Activated CD8-positive, alpha-beta T cell treated with anti-CD3 and anti-CD28 coated beads, Interleukin-2, amount 10 ng/mL, durations not matched to agents 7 days and 5 days (primary cell): ENCODE measurements at places on chromosomes 5 and 9. TPM values are rescaled to one million over a fixed set of nuclear protein-coding genes. Genes with fewer than 3 reads are reported as not detected.

Gene NR5A1
- total RNA-seq = not detected

Gene SNCB
- not detected for total RNA-seq

Gene PITX1
- total RNA-seq = not detected

Gene WDR31
- total RNA-seq = 0.47 TPM

Gene HAPLN1
- not detected for total RNA-seq

Gene SLC45A2
- total RNA-seq = 0.34 TPM

Gene DBH
- not detected for total RNA-seq

Gene PAX5
- total RNA-seq = 0.45 TPM

GRCh38 chr9:36470643-36471290 lies 70.7 kb upstream of the RNF38 start:
- peak overlapping the region; percentile 92 for H3K27ac ChIP-seq
- H3K36me3 ChIP-seq = peaks cover 9% of the 10 kb centered on the region
- no peaks in the 10 kb centered on the region for H3K27me3 ChIP-seq
- peak overlapping the region; percentile 79 for H3K4me3 ChIP-seq
- DNase-seq = peak; percentile 80

DNA sequence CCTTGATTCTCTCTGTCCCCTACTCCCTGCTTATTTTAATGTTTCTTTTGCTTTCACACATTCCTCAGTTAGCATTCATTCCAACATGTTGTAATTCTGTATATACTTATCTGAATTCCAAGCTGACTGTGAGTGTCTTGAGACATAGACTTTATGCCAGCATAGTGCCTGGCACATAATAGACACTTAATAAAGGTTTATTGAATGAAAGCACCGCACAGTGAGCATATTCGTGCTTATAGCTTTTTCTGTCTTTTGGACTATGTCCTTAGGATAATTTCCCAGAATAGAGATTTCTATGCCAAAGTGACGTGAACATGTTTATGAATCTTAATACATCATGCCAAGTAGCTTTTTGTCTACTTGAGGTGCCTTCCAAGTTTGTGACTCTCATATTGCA lies 174.6 kb downstream of the CD180 start:
- no peaks in the 10 kb centered on the region for H3K27me3 ChIP-seq
- no peak overlapping the region for H3K27ac ChIP-seq
- H3K4me3 ChIP-seq = no peak overlapping the region
- no peak for DNase-seq
- H3K4me1 ChIP-seq = no peaks in the 10 kb centered on the region
- H3K36me3 ChIP-seq = no peaks in the 10 kb centered on the region

DNA sequence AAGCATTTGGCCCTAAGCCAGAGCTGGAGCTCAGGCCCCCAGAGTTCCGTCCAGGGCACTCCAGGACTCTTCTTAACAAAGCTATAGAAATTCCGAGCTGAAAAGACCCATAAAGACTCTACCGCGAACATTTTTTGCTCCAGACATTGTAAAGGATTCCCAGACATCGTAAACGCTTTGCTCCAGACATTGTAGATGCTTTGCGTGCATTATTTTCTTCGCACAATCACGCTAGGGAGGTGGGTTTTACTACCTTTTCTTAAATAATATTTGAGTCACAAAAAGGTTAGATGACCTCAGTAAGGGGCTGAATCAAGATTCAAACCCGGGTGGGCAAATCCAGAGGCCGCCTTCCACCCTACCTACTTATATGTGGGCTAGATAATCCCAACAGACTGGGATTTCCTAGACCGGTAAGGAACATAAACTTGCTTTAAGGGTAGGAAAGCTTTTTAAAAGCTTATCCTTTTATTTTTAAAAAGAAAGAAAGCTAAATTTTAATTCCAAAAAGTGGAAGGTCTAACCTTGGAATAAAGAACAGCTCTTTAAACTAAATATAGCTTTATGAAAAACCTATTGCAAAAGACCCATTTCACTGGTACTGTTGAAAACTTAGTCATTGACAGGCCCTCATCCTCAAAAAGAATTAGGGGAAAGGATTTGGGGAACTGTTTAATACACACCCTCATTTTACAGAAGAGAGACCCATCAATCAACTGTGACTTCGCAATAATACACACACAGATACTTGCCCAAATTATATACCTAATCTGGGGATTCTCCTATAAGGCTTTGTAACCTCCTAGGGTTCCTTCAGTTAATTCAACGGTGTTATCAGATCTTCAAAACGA lies 822 bp upstream of the TNIP1 start:
- peaks cover 80% of the 10 kb centered on the region for H3K4me1 ChIP-seq
- peak overlapping the region; percentile 85 for H3K4me3 ChIP-seq
- peaks cover 32% of the 10 kb centered on the region for H3K36me3 ChIP-seq
- DNase-seq = no peak

DNA sequence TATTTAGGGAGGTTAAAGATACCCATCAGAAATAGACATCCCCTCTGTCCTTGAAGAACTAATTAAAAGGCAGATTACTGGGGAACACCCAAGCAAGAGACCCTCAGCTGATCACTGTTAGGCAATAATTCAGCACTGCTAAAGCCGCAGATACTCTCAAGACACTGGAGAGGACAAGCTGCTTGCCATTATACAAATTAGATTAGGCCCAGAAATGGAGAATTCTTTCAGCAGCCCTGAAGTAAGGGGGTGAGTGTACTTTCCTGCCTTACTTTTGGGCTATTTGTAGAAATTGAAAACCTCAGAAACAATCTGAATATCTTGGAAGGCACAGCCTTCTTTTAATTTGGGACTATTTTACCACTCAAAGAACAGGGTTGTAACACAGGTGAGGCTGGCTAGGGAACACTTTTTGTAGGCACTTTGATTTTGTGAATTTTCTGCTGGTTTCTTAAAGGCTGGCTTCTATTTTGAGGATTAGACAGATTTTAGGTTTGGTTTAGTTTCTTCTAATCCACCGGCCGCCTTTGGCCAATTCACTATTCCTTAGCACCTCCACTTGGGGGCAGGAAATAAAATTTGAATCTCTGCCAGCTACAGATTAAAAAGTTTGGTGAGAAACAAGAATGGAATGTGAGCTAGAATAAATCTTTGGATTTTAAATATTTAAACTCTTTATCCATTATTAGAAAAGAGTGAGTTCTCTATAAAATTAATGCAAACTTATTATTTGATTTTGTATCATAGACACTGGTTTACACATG lies 106.0 kb downstream of the SMARCA2 start:
- H3K27ac ChIP-seq = no peak overlapping the region
- DNase-seq = no peak
- H3K36me3 ChIP-seq = peaks cover 78% of the 10 kb centered on the region
- H3K27me3 ChIP-seq = no peaks in the 10 kb centered on the region
- H3K4me1 ChIP-seq = peaks cover 20% of the 10 kb centered on the region

GRCh38 chr9:135048046-135048757 lies 39.3 kb upstream of the OLFM1 start:
- H3K27me3 ChIP-seq = no peaks in the 10 kb centered on the region
- no peak overlapping the region for H3K27ac ChIP-seq
- H3K4me1 ChIP-seq = peaks cover 5% of the 10 kb centered on the region
- no peak for DNase-seq

GRCh38 chr5:119058979-119059529 lies 11.8 kb upstream of the DMXL1 start:
- H3K4me1 ChIP-seq = peaks cover 8% of the 10 kb centered on the region
- no peak overlapping the region for H3K27ac ChIP-seq
- DNase-seq = no peak
- no peaks in the 10 kb centered on the region for H3K27me3 ChIP-seq
- no peak overlapping the region for H3K4me3 ChIP-seq

DNA sequence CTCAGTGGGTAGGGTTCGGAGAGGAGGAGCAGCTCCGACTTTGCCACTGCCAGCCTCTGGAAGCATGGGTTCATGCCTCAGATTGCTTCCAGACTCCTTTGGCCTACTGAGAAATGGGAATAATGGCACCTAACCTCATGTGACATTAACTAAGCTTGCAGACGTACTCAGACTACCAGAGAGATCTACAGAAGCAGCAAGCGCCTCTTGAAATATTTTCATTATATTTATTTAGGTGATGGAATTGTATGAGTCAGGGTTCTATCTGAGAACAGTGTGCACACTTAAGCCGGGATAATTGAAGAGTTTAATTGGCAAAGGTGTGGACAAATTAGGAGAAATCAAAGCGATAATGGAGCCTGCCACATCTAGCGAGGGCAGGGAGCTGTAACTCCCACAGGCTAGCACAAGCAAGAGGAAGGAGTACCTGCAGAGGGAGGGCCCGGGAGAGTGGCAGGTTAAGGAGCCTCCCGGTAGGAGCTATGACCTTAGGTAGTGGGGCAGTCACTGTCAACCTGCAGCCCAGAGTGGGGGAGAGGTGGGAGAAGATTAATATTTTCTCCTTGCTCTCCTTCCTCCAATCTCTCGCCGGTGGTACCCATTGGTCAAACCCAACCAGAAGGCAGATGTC lies 12.2 kb upstream of the PDZD2 start:
- H3K4me3 ChIP-seq = no peak overlapping the region
- no peak overlapping the region for H3K27ac ChIP-seq
- no peaks in the 10 kb centered on the region for H3K4me1 ChIP-seq
- no peaks in the 10 kb centered on the region for H3K36me3 ChIP-seq
- no peak for DNase-seq
- H3K27me3 ChIP-seq = no peaks in the 10 kb centered on the region

- H3K36me3 ChIP-seq = no peaks in the 10 kb centered on the region
- H3K27ac ChIP-seq = no peak overlapping the region
- H3K4me1 ChIP-seq = peaks cover 18% of the 10 kb centered on the region
- no peak overlapping the region for H3K4me3 ChIP-seq
These were observed 140.8 kb upstream of the OTULINL start for GRCh38 chr5:14440582-14441431.

DNA sequence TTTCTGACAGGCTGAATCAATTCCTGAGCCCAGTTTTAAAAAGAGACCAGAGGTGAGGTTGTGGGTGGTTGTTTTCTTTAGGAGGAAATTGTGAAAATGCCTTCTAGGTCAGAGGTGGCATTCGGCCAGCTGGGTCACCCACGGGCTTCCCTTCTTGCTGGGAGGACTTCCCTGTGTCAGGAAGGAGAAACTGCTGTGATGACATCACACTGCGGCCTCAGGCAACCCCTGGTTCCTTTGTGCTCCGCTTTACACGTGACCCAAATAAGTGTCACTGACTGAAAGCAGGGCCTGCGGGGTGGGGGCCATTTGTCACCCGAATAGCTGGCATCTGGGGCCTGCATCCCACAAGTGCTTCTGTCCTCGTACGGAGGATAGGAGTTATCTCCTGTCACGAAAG lies 39.7 kb downstream of the FABP6 start:
- H3K36me3 ChIP-seq = no peaks in the 10 kb centered on the region
- no peaks in the 10 kb centered on the region for H3K27me3 ChIP-seq
- H3K4me1 ChIP-seq = peaks cover 7% of the 10 kb centered on the region
- no peak overlapping the region for H3K27ac ChIP-seq
- no peak for DNase-seq
- no peak overlapping the region for H3K4me3 ChIP-seq

GRCh38 chr5:132368186-132368585 lies 1.3 kb upstream of the SLC22A5 start:
- no peak for DNase-seq
- no peak overlapping the region for H3K27ac ChIP-seq
- H3K36me3 ChIP-seq = no peaks in the 10 kb centered on the region
- peaks cover 21% of the 10 kb centered on the region for H3K4me1 ChIP-seq
- H3K27me3 ChIP-seq = no peaks in the 10 kb centered on the region

DNA sequence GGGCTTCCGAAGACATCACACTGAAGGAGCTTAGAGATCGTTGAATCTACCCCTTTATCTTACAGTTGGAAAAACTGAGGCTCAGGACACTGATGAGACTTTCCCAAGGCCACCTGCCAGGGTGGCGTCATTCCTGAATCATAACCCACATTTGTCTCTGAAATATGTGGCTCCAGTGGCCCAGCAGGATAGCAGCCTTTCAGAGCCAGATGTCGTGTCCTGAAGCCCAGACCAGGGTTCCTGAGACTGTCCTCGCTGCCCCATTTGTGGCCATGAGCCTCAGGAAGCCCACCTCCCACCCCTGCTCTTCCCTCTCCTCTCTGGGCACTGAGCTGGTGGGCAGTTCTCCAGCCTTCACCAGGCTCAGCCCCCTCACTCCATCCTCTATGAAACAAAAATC lies 2.4 kb downstream of the HMCN2 start:
- no peak overlapping the region for H3K27ac ChIP-seq
- no peak overlapping the region for H3K4me3 ChIP-seq
- H3K27me3 ChIP-seq = peaks cover 68% of the 10 kb centered on the region

DNA sequence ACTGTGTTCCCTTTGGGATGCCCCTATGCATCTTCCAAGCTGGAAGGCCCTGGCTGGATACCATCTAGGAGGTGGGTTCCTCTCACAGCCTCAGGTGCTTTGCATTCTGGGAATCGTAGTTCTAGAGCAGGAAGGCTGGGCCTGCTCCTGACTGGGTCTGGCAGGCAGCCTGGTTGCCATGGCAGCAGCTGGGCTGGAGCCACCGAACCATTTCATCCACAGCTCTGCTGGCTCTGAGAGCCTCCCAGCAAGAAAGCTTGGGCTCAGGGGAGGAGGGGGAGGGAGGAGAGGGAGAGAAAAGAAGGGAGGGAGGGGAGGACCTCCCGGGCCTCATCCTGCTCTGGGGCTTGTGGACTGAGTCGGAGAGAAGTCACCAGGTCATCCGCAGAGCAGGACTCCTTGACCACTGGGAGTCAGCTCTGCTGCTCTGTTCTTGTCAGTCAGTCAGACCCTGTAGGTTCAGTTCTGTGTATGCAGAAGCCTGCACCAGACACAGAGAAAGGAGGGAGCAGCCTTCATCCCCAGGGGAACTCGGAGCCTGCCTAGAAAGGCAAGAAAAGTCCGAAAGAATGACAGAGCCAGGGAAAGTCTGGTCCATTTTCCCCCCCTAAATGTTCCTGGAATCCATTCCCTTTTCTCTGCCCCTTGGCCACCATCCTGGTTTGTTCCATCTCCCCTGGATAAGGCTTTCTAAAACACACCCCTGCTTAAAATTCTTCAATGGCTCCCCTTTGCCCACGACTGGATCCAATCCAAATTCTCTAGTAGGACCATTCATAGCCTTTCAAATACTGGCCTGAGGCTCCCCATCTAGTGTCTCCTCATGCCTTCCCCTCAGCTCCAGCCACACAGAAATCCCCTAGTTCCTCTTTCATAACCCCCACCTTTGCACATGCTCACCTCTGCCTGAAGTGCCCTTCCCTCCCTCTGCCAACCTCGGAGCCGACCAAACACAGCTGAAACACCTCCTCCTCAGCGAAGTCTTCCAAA lies 65.4 kb upstream of the ARAP3 start:
- DNase-seq = no peak
- H3K27me3 ChIP-seq = peaks cover 25% of the 10 kb centered on the region
- H3K4me1 ChIP-seq = no peaks in the 10 kb centered on the region
- no peak overlapping the region for H3K4me3 ChIP-seq
- no peak overlapping the region for H3K27ac ChIP-seq

DNA sequence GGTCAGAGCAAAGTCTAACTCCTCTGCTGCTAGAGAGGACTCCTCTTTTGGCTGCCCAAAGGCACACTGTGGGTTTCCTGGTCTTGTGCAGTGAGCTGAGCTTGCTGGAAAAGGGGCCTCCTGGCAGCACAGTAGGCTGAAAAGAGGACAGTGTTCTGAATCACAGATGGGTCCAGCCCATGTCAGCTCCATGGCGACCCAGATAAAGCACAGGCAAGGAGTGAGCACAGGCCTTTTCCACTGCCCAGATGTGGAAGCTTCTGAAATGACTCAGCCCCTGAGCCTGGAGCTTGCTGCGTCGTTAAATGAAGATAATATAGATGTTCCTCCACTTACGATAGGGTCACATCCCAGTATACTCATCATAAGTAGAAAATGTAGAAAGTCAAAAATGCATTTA lies 8.1 kb downstream of the CCDC180 start:
- H3K4me1 ChIP-seq = peaks cover 12% of the 10 kb centered on the region
- peaks cover 6% of the 10 kb centered on the region for H3K36me3 ChIP-seq
- no peaks in the 10 kb centered on the region for H3K27me3 ChIP-seq
- DNase-seq = no peak
- no peak overlapping the region for H3K27ac ChIP-seq
